B cell (primary cell): ENCODE measurements at places on chromosomes 11 and 22. TPM values are rescaled to one million over a fixed set of nuclear protein-coding genes. Genes with fewer than 3 reads are reported as not detected.

DNA sequence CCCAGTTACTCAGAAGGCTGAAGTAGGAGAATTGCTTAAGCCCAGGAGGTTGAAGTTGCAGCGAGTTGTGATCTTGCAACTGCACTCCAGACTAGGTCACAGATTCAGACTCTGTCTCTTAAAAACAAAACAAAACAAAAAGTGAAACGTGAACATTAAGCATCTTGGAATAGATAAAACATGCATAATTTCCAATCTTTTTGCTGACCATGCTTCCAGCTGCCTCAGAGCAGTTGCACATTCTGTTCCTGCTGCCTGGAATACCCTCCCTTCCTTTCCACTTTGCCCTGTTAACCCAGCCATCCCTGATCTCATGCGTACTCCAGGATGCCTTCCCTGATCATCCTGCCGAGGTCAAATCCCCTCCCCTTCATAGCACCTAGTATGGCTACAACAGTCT lies 718 bp upstream of the CCDC88B start:
- DNase-seq: peak; percentile 34

- no peak for DNase-seq
Measured at GRCh38 chr11:102260241-102260640, 57.0 kb upstream of the BIRC3 start.

- DNase-seq: no peak
Measured at GRCh38 chr11:22510010-22510409, 115.6 kb downstream of the FANCF start.

- no peak for DNase-seq
Measured at GRCh38 chr22:26708256-26709009, 51.0 kb downstream of the MIAT start.

DNA sequence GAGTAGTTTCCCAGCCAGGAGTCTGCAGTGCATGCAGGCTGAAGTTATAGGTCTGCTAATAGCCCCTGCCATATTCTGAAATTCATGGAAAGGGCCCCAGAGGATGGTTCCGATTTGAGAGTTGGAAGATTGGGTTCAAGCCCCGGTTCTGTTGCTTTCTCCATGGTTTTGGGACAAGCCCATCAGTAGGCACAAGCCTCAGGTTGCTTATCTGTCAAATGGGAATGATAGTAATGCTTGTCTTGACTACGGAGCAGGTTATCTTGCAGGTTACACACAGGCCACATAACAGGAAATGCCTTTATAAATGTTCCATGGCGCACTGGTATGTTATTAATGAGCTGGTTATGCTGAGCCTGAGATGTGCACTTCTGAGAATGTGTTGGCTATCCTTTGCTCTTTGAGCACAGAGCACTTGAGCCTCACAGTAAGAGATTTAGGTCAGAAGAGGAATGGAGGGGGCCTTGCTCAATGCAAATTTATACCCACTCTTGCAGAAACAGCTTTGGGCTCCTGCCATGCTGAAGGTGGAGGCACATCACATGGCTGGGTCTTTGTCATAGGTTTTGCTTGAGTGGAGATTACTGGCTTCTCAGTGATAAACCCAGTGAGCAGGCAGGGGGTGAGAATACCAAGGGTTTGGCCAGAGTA lies 47.1 kb downstream of the ZNRF3 start:
- DNase-seq: peak; percentile 14

DNA sequence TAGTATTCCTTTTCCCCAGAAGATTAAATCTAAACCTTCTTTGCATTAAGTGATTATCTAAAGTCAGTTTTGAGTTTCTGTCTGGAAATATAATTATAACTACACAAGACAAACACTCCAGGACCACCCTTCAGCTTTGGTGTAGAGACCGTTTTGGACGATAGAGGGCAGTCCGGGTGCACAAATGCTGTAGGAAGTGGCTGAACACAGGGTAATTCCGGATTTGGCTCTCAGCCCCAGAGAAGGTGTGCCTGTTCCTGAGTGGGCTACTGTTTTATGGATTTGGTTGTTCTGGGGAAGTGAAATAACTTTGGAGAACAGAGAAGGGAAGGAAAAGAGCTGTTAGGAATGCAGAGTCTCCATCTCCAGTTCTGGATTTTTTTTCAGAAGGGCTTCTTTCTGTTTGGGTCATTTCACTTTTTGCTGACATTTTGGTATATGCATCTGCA lies 14.8 kb downstream of the EXT2 start:
- DNase-seq: peak; percentile 66

DNA sequence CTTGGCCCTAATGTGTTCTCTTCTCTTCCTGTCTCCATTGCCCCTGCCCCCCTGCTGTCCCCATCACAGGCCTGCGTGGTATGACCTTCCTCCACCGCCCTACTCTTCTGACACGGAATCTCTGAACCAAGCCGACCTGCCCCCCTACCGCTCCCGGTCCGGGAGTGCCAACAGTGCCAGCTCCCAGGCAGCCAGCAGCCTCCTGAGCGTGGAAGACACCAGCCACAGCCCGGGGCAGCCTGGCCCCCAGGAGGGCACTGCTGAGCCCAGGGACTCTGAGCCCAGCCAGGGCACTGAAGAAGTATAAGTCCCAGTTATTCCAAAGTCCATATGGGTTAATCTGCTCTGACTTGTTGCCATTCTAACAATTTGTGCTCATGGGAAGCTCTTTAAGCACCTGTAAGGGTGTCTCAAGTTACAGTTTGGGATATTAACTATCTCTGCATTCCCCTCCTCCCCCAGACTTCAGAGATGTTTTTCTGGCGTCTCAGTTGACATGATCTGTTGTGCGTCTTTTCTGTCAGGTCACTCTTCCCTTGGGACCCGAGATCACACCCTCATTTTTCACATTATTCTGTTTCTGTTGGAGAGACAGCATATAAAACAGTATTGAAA lies 60.0 kb downstream of the COMMD9 start:
- no peak for DNase-seq

GRCh38 chr11:22787551-22788162 lies 41.9 kb downstream of the SVIP start:
- peak; percentile 51 for DNase-seq

DNA sequence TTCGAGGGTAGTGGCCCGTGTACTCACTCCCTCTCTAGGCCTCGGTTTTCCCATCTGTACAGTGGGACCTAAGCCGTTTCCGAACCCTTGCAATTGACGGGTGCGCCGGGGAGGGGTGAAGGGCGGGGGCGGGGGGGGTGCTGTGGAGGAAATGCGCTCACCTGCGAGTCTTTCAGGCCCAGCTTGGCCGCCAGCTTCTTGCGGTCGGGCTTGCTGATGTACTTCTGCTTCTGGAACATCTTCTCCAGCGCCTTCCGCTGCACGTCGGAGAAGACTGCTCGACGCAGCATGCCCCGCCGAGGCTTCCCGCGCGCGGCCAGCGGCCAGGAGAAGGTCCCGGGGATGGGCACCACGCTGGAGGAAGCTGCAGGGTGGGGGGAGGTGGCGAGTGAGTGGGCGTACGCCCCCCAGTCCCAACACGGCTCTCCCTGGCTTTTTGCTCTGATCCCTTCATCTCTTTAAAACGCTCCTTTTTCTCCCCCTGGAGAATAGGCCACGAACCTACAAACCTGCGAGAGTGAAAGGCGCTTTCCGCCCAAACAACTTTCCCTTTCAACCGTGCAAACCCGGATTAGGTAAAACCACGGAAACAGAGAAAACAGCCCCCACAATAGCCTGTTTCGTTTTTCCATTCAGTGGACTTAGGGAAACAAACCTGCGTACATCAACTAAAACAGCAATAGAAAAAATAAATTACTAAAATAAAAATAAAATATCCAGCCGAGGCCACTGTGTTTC lies 3.2 kb downstream of the DBX1 start:
- DNase-seq: peak; percentile 52

DNA sequence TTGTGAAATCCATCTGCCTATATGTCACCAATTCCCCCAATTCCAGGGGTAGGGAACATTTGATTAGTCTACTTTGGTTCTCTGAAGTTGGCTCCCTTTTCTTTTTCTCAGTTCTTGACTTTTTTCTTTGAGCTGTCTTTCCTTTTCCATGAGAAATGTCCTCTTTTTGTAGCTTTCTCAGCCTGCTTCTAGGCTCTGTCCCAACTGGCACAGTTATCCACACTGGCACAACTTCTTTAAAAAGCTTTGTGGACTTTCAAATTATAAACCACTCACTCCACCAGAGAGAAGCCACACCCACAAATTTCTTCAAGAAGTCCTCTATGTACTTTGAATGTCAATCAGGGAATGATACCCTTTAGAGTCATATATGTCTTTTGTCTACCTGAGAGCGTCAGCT lies 100.5 kb downstream of the TTC17 start:
- DNase-seq: no peak

GRCh38 chr22:45632791-45633515 lies 38.7 kb upstream of the ATXN10 start:
- DNase-seq: no peak

- DNase-seq: no peak
Measured at GRCh38 chr11:45083544-45084087, 62.8 kb upstream of the PRDM11 start.

DNA sequence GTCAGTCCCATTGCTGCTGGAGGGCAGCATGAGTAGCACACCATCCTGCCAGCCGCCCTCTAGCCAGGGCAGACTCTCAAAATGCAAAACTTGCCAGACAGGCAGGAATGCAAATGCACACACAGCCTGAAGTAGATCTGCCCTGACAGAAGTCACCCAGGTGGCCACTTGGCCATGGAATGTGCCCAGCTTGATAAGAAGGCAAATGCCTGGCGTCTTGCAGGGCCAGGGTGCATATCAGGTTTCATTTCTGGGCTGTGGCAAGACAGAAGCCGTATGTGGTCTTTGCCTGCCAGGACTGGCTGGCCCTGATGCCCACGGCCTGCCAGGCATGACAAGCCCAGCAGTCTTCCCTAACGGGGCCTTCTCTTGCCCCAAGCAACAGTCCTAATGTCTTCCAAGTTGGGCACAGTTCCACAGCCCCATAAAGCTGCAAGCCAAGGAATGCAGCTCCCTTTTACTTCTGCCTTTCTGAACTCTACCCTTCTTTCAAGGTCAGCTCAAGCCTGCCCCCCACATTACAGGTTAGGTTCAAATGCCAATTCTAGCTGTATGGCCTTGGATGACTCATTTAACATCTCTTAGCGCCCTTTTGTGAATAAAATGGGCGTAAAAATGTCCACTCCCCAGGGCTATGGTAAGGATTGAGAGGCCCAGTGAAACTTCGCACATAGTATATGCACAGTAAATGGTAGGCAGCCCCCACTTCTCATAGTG lies 29.7 kb downstream of the POU2AF3 start:
- DNase-seq: no peak

DNA sequence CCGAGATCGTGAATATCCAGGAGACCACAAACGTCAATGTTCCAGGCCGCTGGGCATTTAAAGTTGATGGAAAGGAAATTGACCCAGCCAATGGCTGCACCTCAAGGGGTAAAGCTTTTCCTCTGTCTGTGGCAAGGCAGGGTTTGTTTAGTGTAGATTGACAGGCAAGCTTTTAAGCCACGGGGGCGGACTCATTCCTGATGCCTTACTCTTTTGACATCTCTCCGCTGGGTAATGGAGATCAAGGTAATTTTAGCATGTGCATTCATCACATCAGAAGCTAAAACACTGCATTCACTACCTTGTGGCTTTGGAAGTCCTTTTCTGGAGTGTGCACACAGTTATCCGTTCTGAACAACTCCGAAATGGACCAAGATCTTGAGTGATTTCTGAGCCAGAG lies 12.6 kb downstream of the TECTA start:
- DNase-seq: no peak

MMP8 gene
- not detected in 2 replicates for total RNA-seq

MRGPRG gene
- not detected in 2 replicates for total RNA-seq
